ENCODE measurements at places on chromosomes 16 and 17.

GRCh38 chr17:65071861-65072260 lies 15.3 kb upstream of the GNA13 start:
- no peak for DNase-seq

GRCh38 chr17:72631949-72632684 lies 460.4 kb downstream of the SLC39A11 start:
- DNase-seq: peak; percentile 68

DNA sequence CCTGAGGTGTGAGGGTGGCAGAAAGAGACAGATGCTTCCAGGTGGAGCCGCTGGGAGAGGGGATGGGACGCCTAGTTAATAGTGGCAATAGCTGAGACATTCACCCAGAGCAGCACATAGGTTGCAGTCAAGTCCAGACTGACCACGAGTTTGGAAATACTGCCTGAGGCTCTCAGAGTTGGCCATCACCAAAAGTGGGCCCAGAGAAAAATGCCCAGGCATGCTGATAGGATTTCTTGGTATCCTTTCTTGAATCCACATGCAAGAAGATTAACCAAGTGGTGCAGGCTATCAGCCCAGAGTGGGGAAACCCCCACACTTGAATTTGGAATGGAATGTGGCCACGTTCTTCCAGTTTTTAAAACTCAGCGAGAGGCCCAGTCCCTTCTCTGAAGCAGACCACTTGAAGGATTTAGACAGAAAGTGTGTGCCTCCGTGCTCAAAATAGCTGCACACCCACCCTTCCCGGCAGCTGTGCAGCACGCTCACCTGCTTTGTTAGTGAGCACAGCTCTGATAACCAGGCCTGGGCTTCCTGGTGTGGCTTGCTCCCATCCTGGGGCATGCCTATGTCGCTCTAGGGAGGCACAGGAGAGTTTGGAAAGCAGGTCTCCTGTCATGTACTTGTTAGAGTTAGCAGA lies 35.7 kb downstream of the PLD6 start:
- DNase-seq: no peak

DNA sequence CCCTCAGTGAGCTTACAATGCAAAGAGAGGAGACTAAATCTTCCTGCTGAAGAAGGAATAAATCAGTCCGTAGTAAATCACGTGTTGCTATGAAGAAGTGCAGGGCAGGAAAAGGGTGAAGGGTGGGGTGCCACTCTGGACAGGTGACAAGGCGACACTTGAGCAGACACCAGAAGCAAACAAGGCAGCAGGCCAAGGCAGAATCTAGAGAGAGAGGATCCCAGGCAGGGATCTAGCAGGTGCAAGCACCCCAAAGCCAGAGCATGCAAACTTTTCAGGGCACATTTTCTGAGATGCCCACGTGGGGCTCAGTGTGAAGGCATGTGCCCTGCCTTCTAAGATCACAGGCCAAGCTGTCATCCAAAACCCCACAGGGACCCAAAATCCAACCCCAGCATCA lies 193.3 kb downstream of the ZNF423 start:
- DNase-seq: no peak

GRCh38 chr17:564526-565065 lies 150.0 kb downstream of the VPS53 start:
- no peak for DNase-seq

DNA sequence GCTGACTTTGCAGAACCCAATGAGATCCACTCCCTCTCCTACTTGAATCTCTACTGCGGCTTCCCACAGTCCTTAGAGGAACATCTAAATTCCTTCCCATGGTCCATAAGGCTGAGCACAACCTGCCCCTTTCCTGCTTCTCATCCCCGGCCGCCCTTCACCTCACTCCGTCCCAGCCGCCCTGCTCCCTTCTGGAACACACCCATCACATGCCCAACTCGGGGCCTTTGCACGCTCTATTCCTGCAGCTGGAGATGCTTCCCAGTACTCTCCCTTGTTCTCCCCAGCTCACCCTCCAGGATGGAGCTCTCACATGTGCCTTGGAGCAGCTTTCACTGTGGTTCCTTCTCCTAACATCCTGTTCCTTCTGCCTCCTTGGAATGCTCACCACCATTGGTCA lies 23.6 kb downstream of the NKD1 start:
- DNase-seq: no peak

DNA sequence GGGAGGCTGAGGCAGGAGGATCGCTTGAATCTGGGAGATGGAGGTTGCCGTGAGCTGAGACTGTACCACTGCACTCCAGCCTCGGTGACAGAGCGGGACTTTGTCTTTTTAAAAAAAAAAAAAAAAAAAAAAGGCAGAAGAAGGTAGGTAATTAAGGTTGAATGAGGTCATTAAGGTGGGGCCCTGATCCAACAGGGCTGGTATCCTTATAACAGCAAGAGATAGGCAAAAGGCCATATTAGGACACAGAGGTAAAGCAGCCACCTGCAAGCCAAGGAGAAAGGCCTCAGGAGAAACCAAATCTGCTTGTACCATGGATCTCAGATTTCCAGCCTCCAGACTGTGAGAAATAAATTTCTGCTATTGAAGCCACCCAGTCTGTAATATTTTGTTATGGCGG lies 60.3 kb downstream of the SPAG9 start:
- no peak for DNase-seq
